Smooth muscle cell of trachea (primary cell): ENCODE measurements at places on chromosomes 6 and 20. TPM values are rescaled to one million over a fixed set of nuclear protein-coding genes. Genes with fewer than 3 reads are reported as not detected.

SEMG1 gene
- total RNA-seq: not detected in 2 replicates

B3GAT2 gene
- total RNA-seq: under 0.01 TPM in 1 of 2 replicates, not detected in the other

ASIP gene
- not detected in 2 replicates for total RNA-seq

C6orf141 gene
- total RNA-seq: 0.17 and 1.3 TPM in 2 replicates

LY6G6D gene
- not detected in 2 replicates for total RNA-seq

NKAIN4 gene
- total RNA-seq: not detected in 2 replicates

PPP1R16B gene
- under 0.01 and 0.15 TPM in 2 replicates for total RNA-seq

ZC2HC1B gene
- not detected in 2 replicates for total RNA-seq

AIG1 gene
- total RNA-seq: 34.9 and 48.8 TPM in 2 replicates

TSPO2 gene
- total RNA-seq: not detected in 2 replicates

BTN1A1 gene
- total RNA-seq: not detected in 2 replicates

MLN gene
- total RNA-seq: not detected in 2 replicates

MAP3K7 gene
- total RNA-seq: 34.1 and 40.9 TPM in 2 replicates

CRISP2 gene
- not detected in 2 replicates for total RNA-seq
